Calu3 (cell line): ENCODE measurements at places on chromosomes 16 and 17. TPM values are rescaled to one million over a fixed set of nuclear protein-coding genes. Genes with fewer than 3 reads are reported as not detected.

Gene TTYH2
- 0.28 and 0.81 TPM in 2 replicates for total RNA-seq

Gene ZDHHC7
- total RNA-seq = 100 and 109 TPM in 2 replicates

Gene RNF227
- 1.4 and 2.0 TPM in 2 replicates for total RNA-seq

Gene SPNS3
- total RNA-seq = 1.4 and 2.1 TPM in 2 replicates

Gene GDPD1
- total RNA-seq = 2.6 and 3.4 TPM in 2 replicates

- DNase-seq = no peak
- no peak overlapping the region for H3K4me3 ChIP-seq
- H3K27ac ChIP-seq = no peak overlapping the region
- peaks cover 18% of the 10 kb centered on the region for H3K4me1 ChIP-seq
- no peaks in the 10 kb centered on the region for H3K36me3 ChIP-seq
Measured at GRCh38 chr16:55391760-55392375, 67.9 kb downstream of the IRX6 start.

GRCh38 chr16:27973678-27974077 lies 89.8 kb downstream of the GSG1L start:
- no peak overlapping the region for H3K27ac ChIP-seq
- H3K27me3 ChIP-seq = peaks cover 40% of the 10 kb centered on the region
- no peaks in the 10 kb centered on the region for H3K36me3 ChIP-seq
- no peak for DNase-seq
- H3K4me3 ChIP-seq = no peak overlapping the region

GRCh38 chr17:19726631-19727376 lies 10.4 kb upstream of the SLC47A2 start:
- H3K4me1 ChIP-seq = peaks cover 8% of the 10 kb centered on the region
- H3K4me3 ChIP-seq = no peak overlapping the region
- H3K27ac ChIP-seq = no peak overlapping the region
- no peak for DNase-seq
- H3K27me3 ChIP-seq = no peaks in the 10 kb centered on the region

DNA sequence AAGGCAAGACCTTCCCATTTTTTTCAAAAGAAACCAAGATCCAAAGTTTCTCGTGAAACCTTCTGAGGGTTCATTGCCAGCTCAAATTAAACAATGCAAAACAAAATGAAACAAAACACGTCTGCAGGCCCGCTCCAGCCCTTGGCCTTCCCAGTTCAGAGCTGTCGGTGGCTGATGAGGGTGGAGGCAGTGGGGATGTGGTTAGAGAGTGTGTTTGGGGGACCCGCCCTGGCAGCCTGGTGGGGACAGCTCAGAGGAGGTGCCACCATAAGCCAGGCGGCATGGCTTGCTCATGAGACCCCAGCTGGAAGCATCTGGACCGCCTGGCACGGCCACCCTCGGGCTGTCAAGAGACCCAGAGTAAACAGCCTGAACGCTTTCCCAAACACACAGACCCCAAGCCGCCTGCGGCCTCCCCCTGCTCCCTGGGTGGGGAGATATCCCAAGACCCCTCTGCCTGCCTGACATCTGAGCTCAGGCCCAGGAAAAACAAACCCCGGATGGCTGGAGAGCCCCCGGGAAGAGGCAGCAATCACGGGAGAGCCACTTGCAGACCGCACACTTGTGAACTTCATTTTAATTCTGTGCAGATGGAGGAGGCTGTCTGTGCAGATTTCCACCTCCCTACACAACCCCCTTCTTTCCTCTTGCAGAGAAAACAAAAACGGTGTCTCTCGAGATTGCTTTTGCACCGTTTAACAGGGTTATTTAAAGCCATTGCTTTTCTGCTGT lies 35.4 kb upstream of the LITAF start:
- H3K27ac ChIP-seq = no peak overlapping the region
- H3K4me1 ChIP-seq = peaks cover 38% of the 10 kb centered on the region
- H3K27me3 ChIP-seq = no peaks in the 10 kb centered on the region
- H3K36me3 ChIP-seq = peaks cover 13% of the 10 kb centered on the region

GRCh38 chr17:903691-904481 lies 75.7 kb downstream of the NXN start:
- DNase-seq = no peak
- no peaks in the 10 kb centered on the region for H3K4me1 ChIP-seq
- H3K27ac ChIP-seq = no peak overlapping the region
- H3K36me3 ChIP-seq = no peaks in the 10 kb centered on the region
- no peaks in the 10 kb centered on the region for H3K27me3 ChIP-seq

DNA sequence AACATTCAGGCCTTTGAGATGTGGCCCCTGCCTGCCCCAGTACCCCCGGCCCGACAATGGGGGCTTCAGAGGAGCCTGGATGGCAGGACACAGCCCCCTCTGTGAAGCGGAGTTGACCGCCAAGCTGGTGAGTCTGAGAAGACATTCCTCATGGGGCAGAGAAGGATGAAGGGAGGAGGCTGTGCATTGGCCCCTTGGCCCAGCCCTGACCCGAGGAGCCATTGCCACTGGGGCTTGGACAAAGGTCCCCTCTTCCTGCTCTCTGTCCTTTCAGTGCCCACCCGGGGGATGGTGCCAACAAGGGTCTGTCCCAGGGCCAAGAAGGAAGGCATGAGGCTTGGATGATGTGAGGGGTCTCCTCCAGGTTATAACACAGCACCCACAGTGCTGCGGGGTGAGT lies 30.9 kb upstream of the PHB1 start:
- peaks cover 96% of the 10 kb centered on the region for H3K27me3 ChIP-seq
- H3K27ac ChIP-seq = no peak overlapping the region
- no peaks in the 10 kb centered on the region for H3K36me3 ChIP-seq
- no peak overlapping the region for H3K4me3 ChIP-seq
- H3K4me1 ChIP-seq = no peaks in the 10 kb centered on the region
- DNase-seq = no peak

DNA sequence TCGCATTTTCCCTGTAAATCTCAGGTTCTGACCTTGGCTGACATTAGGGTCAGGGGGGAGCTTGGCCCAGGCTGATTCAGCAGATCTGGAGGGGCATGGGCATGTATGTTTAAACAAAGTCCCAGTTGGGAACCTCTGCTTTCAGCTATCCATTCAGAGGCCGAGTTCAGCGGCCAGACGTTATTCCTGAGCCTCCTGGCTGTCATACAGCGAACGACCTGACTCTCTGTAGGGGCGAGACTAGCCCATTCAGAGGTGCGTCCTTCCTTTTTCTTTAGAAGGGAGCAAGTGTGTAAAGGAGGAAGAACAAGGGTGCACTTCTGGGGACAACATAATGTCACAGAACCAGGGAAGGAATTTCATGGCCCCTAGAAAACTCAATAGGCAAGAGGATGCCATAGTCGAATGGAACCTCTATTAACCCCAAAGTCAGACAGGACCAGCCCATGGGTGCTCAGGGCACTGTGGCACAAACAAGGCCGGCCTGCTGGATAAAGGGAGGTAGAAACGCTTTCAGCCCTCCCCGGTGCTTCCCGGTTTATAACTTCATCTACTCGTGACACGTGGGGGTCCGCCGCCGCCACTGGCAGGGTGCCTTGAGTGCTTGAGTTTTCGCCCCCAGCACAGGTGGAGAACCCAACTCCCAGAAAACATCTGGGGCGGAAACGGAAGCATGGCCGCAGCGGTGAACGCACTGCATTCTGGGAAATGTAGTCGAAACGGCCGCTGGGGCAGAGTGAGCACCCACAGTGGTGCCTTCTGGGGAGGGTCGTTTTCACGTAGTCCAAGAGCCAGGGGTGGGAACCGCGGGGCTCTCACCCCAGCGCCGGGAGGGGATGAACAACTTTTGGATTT lies 33.2 kb upstream of the PLCG2 start:
- peak; percentile 79 for DNase-seq
- H3K4me3 ChIP-seq = peak overlapping the region; percentile 72
- peaks cover 14% of the 10 kb centered on the region for H3K4me1 ChIP-seq

DNA sequence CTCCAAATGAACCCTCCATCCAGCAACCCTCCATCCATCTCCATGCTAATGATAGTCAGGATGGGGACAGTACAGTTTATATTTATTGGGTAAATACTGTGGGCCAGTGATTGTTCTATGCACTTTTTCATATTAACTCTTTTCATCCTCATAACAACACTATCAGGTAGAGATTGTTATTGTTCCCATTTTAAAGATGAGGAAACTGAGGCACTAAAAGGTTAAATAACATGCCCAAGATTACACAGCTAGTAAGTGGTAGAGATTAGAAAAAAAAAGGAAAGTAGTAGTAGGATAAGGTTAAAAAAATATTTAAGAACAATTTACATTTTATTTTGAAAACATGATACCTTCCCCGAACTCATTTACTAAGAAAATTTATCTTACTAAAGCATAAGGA lies 21.9 kb upstream of the SUPT4H1 start:
- H3K36me3 ChIP-seq = peaks cover 5% of the 10 kb centered on the region
- H3K27me3 ChIP-seq = no peaks in the 10 kb centered on the region
- no peak overlapping the region for H3K4me3 ChIP-seq
- no peak for DNase-seq
- peaks cover 30% of the 10 kb centered on the region for H3K4me1 ChIP-seq

- H3K27ac ChIP-seq = no peak overlapping the region
- H3K27me3 ChIP-seq = peaks cover 12% of the 10 kb centered on the region
- DNase-seq = no peak
- no peaks in the 10 kb centered on the region for H3K36me3 ChIP-seq
Measured at GRCh38 chr17:21242026-21242697, 11.0 kb downstream of the NATD1 start.

DNA sequence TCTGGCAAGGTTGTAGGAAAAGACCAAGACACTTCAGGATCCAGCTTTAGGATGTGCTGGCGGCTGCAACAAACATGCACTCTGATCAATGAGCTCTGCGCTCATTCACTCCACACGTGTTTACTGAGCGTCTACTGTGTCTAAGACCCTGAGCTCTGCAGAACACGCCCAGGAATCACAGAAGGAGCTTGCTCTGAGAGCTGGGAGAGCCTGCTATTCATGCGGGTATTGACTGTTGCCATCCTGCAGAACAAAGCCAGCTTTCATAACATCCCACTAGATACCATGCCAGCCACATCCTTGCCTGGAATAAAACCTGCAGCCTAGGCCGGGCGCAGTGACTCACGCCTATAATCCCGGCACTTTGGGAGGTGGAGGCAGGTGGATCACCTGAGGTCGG lies 44.1 kb downstream of the NXN start:
- H3K36me3 ChIP-seq = no peaks in the 10 kb centered on the region
- peaks cover under 1% of the 10 kb centered on the region for H3K27me3 ChIP-seq
- H3K4me3 ChIP-seq = no peak overlapping the region
- DNase-seq = peak; percentile 51
- H3K27ac ChIP-seq = no peak overlapping the region

DNA sequence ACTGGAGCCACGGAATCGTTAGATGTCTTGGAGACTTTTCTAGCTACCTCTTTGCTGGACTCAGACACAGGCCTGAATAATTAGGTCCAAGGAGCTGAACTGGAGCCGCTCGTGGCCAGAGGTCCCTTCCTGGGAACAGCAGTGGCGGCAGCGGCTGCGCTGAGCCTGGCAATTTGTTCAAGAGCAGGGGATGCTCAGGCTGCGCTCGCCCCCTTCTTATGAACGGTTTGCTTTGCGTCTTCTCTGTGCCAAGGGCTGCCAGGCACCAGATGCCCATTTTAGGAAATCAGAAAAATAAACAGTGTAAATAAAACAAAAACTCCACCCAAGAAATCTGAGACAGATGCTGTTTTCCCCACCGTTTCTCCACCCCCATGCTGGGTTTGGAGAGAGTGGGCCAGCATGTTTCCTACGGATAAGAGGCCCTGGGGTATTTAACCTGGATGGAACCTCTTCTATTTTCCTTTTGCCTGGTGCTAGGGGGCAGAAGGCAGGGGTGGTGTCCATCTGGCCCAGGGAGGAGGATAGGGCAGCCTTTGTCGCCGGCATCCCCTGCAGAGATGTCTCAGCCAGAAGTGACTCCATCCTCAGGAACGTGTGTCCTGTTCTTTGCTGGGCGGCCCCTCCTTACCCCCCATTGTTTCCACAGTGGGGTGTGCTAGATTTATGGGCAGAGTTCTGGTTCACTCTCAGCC lies 163.4 kb downstream of the SEC14L1 start:
- H3K36me3 ChIP-seq = peaks cover 69% of the 10 kb centered on the region
- H3K27me3 ChIP-seq = no peaks in the 10 kb centered on the region
- DNase-seq = no peak
- H3K4me1 ChIP-seq = peaks cover 42% of the 10 kb centered on the region

DNA sequence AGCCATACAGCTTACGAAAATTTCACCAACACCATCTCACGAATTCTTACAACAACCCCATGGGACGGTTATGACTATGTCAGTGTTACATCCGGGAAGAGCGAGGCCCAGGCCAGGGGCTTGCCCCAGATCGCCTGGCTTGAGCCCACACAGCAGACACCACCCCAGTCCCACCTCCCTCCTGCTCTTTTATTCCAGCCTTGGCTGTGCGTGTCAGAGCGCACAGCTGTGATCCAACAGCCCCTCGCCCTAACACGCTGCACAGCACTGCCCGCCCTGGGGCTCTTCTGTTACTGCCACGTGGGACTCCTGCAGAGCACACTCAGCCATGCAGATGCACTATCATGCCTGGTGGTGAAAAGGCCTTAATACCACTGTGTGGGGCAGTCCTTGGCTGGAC lies 127.9 kb downstream of the ENGASE start:
- H3K27ac ChIP-seq = no peak overlapping the region
- no peak for DNase-seq

DNA sequence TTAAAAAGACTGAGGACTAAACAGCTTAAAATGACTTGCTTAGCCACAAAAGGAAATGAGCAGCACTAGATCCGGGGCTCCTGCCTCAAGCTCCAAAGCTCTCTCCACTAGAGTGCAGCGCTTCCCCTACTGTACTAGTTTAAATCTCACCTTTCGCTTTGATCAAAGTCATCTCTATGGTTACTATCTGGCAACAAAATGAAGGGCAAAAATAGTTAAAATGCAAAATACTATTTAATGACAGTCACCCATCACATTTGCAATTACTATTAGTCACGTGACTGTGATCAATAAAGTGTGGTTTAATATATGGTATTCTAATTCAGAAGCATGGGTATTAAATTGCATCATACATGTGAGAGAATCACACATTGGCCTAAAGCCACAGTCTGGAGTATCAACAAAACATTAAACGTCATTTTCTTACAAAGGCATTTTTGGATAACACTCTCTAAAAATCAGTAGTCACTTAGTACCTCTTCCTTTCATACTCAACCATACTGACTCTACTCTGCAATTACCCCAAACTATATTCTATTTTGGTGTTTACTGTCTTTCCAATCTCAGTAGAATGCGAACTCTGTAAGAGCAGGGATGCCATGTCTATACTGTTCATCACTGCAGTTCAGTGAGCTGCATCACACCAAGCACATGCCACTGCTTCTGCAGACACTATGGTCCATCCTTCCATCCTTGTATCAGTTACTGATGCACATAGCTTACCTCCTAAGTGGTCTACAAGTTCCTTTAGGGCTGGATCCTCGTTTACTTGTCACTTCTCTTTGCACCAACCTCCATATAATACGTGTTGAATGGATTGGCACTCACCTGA lies 6.2 kb downstream of the PSMD12 start:
- H3K27ac ChIP-seq = peak overlapping the region; percentile 4
- no peaks in the 10 kb centered on the region for H3K27me3 ChIP-seq
- peaks cover 14% of the 10 kb centered on the region for H3K4me1 ChIP-seq
- peak; percentile 17 for DNase-seq

DNA sequence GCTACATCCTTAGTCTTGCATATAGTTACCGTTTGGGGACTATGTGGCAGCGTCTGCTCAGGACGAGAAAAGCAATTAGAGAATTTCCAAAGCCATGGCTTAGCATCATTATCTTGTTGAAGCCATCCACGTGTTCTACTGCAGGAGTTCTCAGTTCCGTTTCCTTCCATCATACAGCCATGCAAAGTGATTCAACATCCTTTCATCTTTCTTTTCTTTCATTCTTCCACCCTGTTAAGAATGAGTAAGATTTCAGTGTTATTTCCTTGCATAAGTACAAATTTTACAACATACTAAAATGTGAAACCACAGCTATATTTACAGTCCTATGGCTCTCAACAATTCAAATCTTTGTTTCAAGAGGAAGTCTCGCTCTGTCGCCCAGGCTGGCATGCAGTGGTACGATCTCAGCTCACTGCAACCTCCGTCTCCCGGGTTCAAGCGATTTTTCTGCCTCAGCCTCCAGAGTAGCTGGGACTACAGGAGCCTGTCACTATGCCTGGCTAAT lies 3.8 kb downstream of the MARF1 start:
- H3K4me1 ChIP-seq = peaks cover 17% of the 10 kb centered on the region
- H3K4me3 ChIP-seq = no peak overlapping the region
- DNase-seq = no peak
- H3K27ac ChIP-seq = no peak overlapping the region
